ENCODE measurements at places on chromosomes 3 and 15.

DNA sequence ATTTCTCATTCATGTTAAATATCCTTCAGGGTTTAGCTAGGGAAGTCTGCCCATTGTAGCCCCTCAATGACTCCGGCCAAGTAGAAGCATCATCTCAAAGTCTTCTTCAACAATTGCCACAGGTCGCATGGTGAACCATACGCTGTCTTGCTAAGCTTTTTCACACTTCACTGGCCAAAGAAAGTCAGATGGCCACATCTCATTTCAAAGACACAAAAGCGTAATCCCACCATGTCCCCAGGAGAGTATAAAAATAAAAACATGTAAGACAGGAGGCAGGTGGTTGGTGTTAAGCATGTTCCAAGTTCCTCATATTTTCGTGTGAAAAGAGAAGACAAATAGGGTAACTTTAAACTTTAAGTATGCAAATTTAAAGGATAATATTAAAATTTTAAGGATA is 147.4 kb downstream of the ERC2 start:
- DNase-seq, result no peak

- no peak for DNase-seq
Measured at GRCh38 chr3:98598492-98598891, 5.1 kb upstream of the CPOX start.

GRCh38 chr3:196207833-196208607 is 3.2 kb downstream of the ZDHHC19 start:
- DNase-seq, result peak; percentile 28

- DNase-seq, result no peak
Measured at GRCh38 chr3:25130724-25131520, 297.1 kb upstream of the RARB start.

- no peak for DNase-seq
Measured at GRCh38 chr3:42868841-42869240, 6.8 kb downstream of the CYP8B1 start.

DNA sequence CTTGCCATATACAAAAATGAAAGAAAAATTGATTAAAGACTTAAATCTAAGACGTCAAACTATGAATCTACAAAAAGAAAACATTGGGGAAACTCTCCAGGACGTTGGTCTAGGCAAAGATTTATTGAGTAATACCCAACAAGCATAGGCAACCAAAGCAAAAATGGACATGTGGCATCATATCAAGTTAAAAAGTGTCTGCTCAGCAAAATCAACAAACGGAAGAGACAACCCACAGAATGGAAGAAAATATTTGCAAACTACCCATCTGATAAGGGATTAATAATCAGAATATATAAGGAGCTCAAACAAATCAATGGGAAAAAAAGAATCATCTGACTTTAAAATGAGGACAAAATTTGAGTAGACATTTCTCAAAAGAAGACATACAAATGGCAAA is 160.9 kb downstream of the DCLK3 start:
- DNase-seq, result no peak

GRCh38 chr3:43223670-43224364 is 62.5 kb upstream of the SNRK start:
- DNase-seq, result no peak

DNA sequence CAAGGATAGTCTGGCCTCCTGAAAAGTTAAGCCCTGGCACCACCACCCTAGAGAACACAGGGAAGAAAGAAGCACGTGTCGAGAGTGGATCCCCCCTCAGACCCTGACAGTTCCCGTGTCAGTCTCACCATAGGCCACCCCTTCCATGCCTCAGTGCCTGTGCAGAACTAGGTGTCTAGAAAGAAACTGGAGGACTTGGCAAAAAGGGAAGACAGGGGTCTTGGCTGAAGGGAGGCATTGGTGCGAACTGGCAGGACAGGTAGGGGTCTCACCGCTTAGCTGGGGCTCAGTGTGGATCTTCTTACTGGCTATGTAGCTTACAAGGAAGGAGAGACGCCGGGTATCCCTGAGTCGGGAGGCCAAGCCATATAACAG is 518 bp downstream of the QARS1 start:
- DNase-seq, result no peak

- no peak for DNase-seq
Measured at GRCh38 chr15:92531406-92531805, 124.2 kb downstream of the FAM174B start.

DNA sequence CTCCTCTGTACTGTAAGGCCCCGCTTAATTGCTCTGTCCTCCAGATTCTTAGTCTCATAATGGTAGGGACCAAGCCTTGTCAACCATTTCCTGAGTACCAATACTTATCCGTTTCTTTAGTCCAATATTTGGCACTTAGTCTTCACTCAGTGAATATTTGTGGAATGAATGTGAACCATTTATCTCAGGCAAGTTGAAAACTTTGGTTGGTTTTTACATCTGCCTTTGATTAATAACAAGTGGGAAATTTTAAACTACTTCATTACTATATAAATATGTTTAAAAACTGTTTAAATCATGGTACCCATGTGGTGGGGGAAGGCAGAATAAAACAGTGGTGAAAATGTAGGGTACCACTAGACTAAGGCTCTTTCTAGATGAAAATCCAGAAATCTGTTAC is 15.2 kb downstream of the CA12 start:
- no peak for DNase-seq

- DNase-seq, result no peak
Measured at GRCh38 chr3:186818956-186819355, 12.7 kb upstream of the RFC4 start.

DNA sequence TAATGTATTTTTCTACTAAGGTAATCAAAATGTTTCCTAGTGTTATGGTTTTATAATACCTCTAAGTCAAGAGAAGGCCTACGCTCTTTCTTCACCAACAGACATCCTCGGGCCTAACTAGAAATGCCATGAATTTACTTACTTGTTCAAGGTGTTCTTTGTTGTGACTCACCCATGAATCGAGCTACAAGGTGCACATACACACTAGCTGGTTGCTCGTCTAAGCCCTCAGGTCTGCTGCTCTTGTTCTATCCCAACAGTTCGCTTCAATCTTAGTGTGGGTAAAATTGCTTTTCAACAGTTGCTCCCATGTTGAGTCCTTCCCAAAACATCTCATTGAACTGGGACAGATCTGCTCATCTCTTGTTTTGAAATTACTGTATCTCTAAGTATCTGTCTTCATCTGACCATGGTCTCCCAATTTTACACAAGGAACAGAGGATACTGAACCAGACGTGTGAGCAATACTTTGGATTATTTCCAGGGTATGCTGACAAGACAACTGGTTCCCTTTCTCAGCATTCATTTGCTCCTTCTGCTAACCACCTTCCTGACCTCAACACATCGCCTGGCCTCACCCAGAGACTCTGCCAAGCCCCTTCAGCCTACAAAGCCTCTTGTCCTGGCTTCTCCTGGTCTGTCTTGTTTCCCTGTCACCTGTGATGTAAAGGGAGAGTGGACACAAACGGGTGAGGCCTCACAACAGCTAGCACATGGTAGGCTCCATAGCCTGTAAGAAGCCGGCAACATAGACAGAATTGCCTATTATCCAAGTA is 84.2 kb downstream of the NEDD4 start:
- DNase-seq, result no peak

- DNase-seq, result no peak
Measured at GRCh38 chr3:111750278-111750884, 108.7 kb upstream of the PHLDB2 start.

- DNase-seq, result no peak
Measured at GRCh38 chr3:103247459-103247858, 812.6 kb downstream of the ZPLD1 start.

- DNase-seq, result no peak
Measured at GRCh38 chr15:49313650-49314049, 109.4 kb upstream of the FGF7 start.

GRCh38 chr3:127258733-127259132 is 29.1 kb downstream of the PRR20G start:
- DNase-seq, result no peak

DNA sequence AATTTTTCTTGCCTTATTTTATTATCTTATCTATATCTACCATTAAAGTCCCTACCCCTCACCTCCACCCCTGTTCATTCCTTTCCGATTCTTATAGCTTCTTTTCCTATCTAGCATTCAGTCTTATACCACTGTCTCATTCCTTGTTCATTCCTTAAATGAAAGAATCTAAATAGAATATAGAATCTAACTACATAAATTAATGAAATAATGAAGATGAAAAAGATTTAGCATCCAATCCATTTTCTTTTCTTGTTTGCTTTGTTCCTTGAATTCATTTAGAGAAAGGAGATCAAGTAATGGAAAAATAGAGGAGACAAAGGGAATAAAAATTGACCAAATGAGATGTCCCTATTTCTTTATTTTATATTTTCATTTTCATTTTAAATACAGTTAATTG is 67.2 kb downstream of the OPA1 start:
- no peak for DNase-seq

DNA sequence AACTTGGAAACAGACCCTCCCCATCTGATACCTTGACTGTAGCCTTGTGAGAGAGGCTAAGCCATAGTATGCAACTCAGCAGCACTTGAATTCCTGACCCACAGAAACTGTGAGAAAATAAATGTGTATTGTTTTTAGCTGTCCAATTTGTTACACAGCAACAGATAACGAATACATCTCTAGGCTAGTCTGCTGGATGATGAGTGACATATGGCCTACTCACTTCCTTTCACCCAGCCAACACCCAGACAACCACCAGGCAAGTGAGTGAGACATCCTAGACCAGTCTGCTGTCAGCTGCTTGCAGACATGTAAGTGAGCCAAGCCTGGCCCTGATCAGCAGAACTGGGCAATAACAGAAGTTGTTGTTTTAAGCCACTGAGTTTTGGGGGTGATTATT is 19.2 kb upstream of the SMAD6 start:
- DNase-seq, result no peak

- DNase-seq, result no peak
Measured at GRCh38 chr3:15804553-15805095, 6.8 kb upstream of the ANKRD28 start.

DNA sequence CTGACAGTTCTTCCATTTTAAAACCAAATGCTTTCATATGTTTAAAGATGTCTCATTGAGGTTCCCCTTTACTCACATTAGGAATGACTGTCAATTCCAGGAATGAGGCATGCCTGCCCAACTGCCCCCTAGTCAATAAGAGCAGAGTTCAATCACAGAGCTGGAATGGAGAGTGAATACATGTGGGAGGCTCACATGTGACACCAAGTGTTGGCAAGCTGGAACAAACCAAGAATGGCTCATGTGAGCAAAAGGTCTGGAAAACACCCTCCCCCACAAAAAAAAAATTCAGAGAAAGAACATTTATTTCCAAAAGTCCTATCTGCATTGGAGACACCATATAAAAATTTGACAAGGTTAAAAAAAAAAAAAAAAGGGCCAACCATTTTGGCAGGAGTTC is 3.7 kb downstream of the PBRM1 start:
- no peak for DNase-seq

GRCh38 chr3:74771401-74771800 is 156.9 kb upstream of the CNTN3 start:
- DNase-seq, result no peak

DNA sequence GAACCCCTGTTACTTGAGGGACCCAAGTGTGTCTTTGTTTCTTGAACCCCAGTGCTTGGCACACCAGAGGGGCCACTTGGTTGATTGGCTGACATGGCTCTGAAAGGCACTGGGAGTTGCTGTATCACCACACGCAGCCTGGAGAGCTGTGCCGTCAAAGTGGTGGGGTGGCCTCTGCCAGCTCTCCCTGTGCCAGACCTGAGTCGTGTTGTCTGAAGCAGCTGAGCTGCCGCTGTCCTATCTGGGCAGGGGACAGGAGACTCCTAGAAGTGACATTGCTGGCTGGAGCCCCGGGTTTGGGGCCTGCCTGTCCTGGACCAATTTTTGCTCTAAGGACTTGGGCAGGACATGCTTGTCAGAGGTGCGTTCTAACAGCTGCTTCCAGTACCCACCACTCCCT is 5.5 kb upstream of the SNX22 start:
- DNase-seq, result no peak

DNA sequence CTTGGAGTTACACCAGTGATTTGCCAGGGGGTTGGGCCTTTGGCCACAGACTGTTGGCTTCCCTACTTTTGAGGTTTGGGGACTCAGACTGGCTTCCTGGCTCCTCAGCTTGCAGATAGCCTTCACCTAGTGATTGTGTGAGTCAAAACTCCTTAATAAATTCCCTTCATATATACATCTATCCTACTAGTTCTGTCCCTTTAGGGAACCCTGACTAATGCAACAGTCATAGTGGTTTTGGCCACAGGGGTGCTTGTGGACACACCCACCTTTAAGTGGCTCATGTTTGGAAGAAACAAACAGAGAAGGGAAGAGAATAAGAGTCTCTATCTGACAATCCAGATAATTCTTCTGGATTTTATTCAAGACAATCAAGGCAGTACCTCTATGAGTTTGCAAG is 457.7 kb downstream of the EPHA3 start:
- DNase-seq, result no peak

DNA sequence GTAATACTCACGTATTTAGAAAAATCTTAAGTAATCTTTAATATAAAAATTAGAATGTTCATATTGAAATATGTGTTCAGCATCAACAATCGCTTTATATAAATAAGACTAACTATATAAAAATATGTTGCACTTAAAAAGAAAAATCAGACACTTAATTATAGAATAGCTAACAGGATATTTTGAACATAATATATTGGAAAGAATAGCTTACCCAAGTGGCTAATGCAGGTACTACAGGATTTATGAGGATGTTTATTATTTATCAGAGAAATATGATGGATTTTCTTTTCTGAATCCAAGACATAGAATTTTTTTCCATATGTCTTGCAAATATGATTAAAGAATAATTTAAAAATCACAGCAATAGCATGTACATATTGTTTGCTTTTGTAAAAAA is 567.9 kb upstream of the GBE1 start:
- DNase-seq, result no peak

GRCh38 chr3:63617391-63617790 is 35.1 kb upstream of the SNTN start:
- no peak for DNase-seq

- no peak for DNase-seq
Measured at GRCh38 chr3:30538791-30539190, 67.6 kb upstream of the TGFBR2 start.

- no peak for DNase-seq
Measured at GRCh38 chr15:80259942-80260510, 8.0 kb upstream of the CTXND1 start.

GRCh38 chr3:157151627-157152026 is 8.3 kb downstream of the CCNL1 start:
- no peak for DNase-seq

- DNase-seq, result no peak
Measured at GRCh38 chr3:127002195-127003174, 19.6 kb downstream of the PLXNA1 start.

DNA sequence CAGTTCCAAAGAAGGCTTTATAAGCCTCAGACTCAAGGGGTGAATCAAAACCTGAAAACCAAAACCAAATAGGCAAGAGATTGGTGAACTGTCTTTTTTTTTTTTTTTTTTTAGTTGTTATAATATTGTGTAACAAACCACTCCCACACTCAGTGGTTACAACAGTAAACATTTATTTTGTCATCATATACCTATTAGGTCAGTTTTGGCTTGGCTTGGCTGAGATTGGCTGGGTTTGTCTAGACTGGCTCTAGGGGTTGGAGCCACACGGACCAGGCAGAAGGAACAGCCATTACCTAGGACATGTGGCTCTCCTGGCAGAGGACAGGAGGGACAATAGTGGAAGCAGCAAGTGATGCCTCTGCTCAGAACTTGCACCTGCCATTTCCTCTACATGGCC is 26.4 kb upstream of the RYR3 start:
- no peak for DNase-seq

GRCh38 chr15:31163769-31164572 is 62.4 kb upstream of the TRPM1 start:
- DNase-seq, result no peak

All from stimulated activated CD4-positive, alpha-beta T cell treated with anti-CD3 and anti-CD28 coated beads, Interleukin-1b, Interleukin-23, amount 100 ng/mL, for 1 hour (primary cell).